ENCODE measurements at places on chromosomes 16 and 17. TPM values are rescaled to one million over a fixed set of nuclear protein-coding genes. Genes with fewer than 3 reads are reported as not detected.

The TBC1D26 gene
- 0.05 TPM for polyA plus RNA-seq

The NGFR gene
- 1.5 TPM for polyA plus RNA-seq

The KRTAP2-1 gene
- not detected for polyA plus RNA-seq

The NDUFB10 gene
- 285 TPM for polyA plus RNA-seq

The MPO gene
- polyA plus RNA-seq: 0.46 TPM

The ICAM2 gene
- polyA plus RNA-seq: 15.4 TPM

The KRTAP4-5 gene
- polyA plus RNA-seq: not detected

The OTOA gene
- 0.44 TPM for polyA plus RNA-seq

The ZACN gene
- 1.4 TPM for polyA plus RNA-seq

The MYADML2 gene
- not detected for polyA plus RNA-seq

The CDH5 gene
- polyA plus RNA-seq: 6.0 TPM
